ENCODE measurements at places on chromosomes 13 and 19. TPM values are rescaled to one million over a fixed set of nuclear protein-coding genes. Genes with fewer than 3 reads are reported as not detected.

- no peak for DNase-seq
Measured at GRCh38 chr19:10965398-10965797, 4.6 kb downstream of the SMARCA4 start.

- DNase-seq, result peak; percentile 75
Measured at GRCh38 chr19:2315818-2316353, 7.9 kb upstream of the LINGO3 start.

DNA sequence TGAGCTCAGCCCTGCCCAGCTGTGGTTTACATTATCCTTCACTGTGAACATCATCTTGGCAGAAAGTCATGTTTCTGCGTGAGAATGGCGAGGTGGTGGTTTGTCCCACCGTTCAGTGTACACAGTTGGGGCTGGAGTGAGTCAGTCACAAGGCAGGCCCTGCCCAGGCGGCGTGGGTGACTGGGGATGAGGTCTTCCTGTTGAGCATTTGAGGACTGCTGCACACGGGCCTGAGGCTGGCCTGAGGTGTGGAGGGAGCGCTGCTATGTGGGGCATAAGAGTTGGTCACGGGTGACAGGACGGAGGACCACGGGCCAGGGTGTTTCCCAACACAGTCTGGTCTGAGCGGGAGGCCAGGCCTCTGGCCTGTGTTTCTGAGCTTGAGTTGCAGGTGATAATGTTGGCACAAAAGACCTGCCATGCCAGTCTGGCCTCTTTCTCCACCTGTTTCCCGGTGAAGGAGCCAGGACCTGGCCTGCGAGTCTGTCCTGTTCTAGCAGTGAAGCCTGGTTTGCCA lies 13.4 kb upstream of the C19orf33 start:
- DNase-seq, result no peak

DNA sequence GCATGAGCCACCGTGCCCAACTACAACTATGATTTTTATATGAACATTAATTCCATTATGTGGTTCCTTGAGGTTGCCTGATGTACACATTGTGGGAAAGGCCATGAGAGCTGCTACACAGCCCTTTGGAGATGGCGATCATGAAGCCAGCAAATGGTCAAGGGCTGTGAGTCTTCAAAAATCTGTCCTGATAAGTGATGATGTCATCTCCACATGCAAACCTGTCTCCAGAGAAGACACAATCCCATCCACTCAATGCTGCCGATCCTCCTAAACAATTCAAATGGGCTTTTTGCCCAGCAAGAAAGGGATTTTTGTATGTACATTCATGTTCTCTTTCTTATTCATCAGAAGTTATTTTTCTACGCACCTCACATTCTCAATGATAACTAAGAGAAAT lies 17.6 kb downstream of the SIGLEC7 start:
- DNase-seq, result no peak

- DNase-seq, result no peak
Measured at GRCh38 chr13:38348861-38349389, 726 bp upstream of the UFM1 start.

RASGRP4 gene
- total RNA-seq, result 0.43 TPM

All from neural crest cell (in vitro differentiated cells).